ENCODE measurements at places on chromosomes 5 and 9.

DNA sequence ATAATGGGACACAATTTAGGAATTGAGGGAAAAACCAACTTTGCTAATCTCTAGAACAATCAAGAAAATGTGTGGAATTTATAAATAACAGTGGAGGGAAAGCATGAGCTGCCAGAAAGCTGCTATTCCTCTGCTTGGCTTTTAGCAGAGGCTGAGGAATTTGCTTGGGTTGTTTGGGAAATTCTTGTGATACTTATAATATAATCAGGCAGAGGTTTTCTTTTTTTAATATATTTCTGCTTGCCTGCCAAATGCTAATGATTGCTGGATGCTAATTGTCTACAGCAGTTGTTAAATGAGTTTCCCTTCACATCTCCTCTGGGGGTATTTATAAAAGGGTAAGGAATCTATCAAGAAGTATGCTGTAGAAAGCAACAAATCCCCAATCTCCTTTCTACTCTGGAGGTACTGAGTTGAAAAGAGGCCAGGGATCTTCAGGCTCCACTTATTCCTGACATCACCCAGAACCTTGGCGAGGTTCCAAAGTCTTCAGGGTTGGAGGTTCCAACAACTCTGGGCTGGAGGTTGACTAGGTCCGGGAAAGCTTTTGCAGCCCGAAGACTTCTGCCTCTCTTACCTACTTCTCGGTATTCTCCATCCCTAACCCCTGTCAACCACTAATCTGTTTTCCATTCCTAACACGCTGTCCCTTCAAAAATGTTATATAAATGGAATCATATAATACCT, 60.4 kb upstream of the TMED7 start:
- DNase-seq: no peak

GRCh38 chr9:75186767-75187380, 98.6 kb downstream of the OSTF1 start:
- DNase-seq: no peak

DNA sequence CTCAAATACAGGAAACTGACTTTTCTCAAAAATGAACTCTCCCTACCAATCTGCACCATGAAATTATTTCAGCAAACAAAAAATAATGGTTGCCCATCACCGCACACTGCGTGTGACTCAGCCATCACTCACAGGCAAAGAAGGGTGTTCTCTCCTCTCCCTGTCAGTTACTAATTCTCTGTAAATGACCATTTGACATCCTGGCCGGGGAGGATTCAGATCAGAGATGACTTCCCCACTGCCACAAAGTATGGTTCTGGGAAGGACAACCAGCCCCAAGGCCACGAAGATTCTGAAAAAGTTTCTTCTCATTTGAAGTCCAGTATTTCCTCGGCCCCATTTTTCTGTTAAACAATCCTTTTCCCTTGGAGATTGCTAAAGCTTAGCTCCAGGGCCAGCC, 199.4 kb downstream of the AUH start:
- no peak for DNase-seq

DNA sequence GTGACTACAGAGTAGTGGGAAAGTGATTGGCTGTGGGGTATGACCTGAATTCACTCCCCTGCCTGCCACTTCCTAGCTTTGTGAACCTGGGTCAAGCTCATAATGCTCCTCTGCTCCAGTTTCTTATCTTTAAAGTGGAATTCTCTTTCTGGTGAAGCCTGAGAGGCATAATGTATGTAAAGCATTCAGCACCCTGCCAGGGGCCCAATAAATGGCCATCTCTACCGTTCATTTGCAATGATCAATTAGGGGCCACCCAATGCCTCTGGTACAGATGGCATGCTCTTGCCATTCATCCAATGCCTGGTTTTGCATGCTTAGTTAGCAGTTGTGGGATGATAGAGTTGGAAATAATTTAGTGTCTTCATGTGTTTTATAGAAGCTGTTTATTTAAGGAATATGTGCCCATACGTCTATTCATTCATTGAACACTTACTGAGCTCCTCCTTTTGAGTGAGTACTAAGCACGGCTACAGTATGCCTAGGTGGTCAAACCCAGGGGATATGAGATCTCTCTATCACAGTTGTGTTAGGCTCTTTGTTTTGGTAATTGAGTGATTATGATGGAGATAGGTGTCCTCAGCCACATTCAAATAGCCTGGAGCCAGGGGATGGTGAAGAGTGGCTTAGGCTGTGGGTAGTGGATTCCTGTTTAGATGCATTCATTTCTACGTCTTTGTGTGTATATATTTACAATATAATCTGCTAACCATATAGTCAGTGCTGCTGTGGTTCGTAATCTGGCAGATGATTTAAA, 15.3 kb downstream of the ZNF462 start:
- no peak for DNase-seq

DNA sequence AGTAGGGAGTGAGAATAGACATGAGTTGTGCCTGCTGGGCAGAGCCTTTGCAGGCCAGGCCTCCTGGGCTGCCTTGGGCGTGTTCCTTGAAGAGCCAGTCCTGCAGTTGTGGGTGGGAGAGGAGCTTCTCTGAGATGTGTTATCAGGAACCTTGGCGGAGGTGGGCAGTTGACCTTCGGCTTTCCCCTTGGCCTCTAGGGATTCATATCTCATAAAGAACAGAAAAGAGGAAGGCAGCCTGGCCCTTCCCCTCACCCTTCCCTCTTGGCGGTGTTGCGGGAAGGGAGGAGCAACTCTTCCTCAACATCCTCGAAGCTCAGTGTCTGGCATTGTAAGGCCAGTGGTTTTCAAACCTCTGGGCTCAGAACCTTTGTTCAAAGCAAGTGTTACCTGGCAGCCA, 59.2 kb downstream of the DAPK1 start:
- DNase-seq: no peak

DNA sequence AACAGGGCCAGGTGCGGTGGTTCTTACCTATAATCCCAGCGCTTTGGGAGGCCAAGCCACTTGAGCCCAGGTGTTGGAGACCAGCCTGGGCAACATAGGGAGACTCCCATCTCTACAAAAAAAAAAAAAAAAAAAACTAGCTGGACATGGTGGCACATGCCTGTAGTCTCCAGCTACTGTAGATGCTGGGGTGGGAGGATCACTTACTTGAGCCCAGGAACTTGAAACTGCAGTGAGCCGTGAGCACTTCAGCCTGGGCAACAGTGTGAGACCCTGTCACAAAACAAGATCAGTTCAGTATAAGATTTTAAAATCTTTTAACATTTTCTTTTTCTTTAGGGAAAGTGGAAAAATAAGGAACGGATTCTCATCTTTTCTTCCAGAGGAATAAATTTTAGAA, 2.5 kb downstream of the BRIX1 start:
- DNase-seq: no peak

DNA sequence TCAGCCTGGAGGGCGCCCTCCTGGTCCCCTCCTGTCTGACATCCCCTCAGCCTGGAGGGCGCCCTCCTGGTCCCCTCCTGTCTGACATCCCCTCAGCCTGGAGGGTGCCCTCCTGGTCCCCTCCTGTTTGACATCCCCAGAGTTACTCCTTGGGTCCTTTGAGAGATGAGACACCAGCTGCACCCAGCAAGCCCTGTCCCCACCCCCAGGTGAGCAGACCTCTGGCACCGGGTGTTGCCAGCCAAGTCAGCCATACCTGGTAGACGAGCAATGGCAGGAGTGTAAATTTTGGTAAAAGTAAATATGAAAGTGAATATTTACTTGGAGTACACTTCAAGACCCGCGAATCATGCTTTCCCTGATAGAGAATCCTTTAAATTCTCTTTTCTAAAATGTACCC, 25.4 kb downstream of the EXOC3 start:
- DNase-seq: no peak

DNA sequence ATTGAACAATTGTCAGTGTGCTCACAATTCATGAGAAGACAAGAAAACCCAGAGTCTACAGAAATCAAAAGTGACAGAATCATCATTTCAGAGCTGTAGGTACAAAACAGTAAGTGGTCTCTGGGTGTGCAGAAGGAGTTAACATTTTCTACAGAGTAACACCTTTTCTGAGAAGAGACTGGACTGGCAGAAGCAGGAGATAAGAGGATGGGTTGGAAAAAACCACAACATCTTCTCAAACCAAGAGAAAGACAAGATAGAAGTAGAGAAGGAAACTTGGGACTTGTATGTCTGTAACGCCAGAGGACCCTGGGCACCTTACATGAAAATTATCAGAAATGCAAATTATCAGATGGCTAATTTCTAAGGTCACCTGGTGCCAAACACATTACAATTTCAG, 82.6 kb downstream of the ARL15 start:
- DNase-seq: no peak

DNA sequence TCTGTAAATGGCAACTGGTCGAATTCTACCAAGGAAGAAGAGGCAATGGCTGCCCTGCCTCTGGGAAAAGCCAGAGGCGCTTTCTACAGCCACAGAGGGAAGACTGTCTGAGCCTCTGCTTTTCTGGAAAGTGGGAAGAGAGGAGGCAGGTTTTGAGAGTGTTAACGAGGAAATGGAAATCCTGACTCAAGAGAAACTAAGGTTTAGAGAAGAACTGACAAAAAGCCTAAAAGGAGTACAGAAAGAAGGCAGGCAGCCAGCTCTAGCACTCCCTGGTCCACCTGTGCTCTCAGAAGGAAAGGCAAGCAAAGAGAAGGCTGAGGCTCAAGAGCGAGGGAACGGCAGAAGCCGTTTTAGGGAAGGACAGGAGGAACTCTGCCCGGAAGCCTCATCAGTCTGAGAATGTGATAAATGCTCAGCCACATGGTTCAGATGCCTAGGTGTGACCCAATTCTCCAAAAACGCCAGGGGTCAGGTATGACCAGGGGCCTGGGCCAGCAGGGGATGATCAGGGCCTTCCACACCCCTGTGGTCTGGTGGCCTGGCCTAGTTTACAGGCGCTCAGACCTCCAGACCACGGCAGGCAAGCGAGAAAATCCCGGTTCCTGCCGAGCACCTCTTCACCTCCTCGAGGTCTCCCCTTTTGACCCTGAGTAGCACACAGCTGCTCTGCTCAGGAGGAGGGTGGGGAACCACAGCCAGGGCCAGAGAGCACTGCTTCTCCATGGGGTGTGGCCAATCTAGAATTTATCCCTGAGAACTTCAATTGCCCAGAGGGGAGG, 79.9 kb upstream of the FBXW11 start:
- DNase-seq: no peak

GRCh38 chr9:76227156-76227555, 167.1 kb downstream of the RFK start:
- DNase-seq: no peak

DNA sequence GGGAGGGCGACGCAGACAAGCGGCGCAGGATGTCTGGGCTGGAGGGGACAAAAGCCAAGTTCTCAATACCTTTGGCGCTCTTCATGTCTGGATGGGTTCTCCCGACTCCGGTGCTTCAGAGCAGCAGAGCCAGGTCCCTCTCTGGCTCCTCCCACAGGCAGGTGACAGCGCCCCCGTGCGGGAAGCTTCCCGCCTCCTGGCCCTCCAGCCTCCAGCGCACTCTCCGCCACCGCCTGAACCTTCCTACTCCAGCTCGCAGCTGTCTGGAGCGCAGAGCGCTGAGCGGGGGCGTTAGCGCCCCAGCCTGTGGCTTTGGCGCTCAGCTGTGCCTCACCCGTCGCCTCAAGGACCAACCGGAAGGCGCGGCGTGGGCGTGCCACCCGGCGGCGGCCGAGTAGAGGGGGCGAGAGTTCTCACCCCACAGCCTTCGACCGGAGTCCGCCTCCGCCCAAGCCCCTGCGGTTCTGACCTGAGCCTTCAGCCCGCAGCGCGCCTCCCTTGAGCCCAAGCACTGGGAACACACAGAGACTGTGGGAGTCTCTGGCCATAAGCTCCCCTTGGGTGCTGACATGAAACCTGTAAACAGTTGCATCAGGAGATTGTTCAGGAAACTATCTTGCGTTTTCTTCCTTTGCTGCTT, at the start of gene SLCO4C1:
Gene SLCO4C1, minus strand, starts transcription at position 107 of the 640 bp plus-strand sequence. Its CDS starts 22 bp downstream, at position 85.
- DNase-seq: peak; percentile 66

GRCh38 chr5:139975942-139976341, 67.2 kb downstream of the NRG2 start:
- no peak for DNase-seq

DNA sequence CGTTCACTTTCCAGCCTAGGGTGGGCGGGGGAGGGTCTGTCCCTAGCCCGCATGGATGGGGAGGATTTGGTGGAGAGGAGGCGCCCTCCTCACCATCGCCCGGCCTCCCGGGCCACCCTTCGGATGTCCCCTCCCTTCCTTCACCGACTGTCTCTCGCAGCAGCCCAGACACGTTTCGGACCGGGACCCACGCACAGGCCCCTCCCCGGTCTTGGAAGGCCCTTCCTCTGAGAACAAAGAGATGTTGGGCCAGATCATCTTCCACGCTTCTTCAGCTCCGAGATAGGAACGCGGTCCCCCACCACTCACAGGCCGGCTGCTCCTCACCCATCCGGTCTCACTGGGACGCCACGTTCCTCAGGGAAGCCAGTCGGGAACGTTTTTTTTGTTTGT, 640 bp upstream of the DPM2 start:
- DNase-seq: no peak

- no peak for DNase-seq
Observed at GRCh38 chr9:117083559-117083958, 331.3 kb downstream of the ASTN2 start.

DNA sequence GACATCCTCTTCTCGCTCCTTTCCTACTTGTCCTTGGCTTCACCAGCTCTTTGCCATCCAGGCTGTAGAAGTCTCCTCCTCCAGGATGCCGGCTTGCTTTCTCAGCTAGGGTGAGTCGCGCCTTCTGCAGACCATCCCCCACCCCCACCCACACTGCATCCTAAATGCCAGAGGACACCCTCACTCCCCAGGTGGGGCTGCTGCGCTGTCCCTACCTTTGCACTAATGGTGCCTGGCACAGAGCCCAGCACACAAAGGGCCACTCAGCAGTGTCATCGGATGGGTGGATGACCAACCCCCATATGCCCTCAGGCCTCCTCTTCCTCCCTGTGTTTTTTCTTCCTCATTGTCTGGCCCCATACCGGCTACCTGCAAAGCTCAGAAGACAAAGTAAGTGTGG, 14.8 kb downstream of the IL9 start:
- no peak for DNase-seq

GRCh38 chr5:65866837-65867521, 59.4 kb upstream of the ERBIN start:
- no peak for DNase-seq

- DNase-seq: no peak
Observed at GRCh38 chr5:126961702-126962101, 68.7 kb downstream of the MARCHF3 start.

DNA sequence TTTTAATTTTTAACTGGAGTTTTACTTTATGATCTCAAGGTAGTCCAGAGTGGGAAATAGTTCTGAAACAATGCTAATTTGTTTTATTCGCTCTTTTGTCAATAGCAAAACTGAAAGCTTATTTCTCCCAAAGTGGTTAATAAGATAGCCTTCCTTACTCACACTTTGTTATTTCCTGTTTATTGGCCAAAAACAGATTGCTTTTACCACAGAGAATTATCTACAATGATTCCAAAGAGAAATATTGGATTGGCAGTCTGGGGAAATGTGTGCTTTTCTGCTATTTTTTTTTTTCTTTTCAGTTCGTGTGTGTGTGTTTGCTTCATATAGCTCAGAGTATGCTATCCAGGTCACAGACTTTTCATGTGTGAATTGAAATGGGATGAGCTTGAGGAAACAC, 756.7 kb upstream of the RGMB start:
- no peak for DNase-seq

- DNase-seq: no peak
Observed at GRCh38 chr5:61657686-61658085, 325.6 kb downstream of the ZSWIM6 start.

GRCh38 chr9:27548055-27548741, 18.6 kb upstream of the MOB3B start:
- no peak for DNase-seq

Measured in T-helper 9 cell (primary cell).